ENCODE measurements at places on chromosomes 2 and 18. TPM values are rescaled to one million over a fixed set of nuclear protein-coding genes. Genes with fewer than 3 reads are reported as not detected.

DNA sequence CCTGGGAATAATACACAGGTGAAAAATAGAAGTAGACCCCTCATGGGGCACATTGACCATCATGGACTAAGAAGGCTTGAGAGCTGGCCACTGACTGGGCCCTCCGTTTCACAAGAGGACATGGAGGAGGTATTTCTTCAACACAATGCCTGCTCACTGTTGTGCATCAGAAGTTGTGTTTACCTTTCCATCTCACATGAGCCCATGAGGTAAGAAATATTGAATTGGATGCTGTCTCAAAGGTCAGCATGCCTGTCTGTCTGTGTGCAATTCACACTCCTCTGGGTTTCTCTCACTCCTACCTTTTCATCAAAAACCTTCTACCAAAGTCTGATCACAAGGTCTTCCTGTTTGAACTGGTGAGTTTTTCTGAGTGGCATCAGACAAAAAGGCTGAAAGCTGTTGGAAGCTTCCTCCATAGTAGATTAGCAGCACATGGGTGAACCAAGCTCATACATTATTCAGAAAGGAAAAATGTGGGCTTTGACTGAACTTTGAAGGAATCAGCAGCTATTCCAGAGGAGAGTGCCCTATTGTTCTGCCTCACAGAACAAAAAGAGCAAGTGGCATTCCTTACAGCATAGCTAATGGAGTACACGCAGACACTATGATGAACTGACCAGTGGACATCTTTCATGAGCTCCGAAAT lies 143.2 kb upstream of the RND3 start:
- no peak for DNase-seq

GRCh38 chr2:144693179-144693578 lies 173.3 kb upstream of the ZEB2 start:
- no peak for DNase-seq

GRCh38 chr2:112486895-112487294 lies 4.9 kb downstream of the TTL start:
- DNase-seq, result no peak

CWC22 gene
- 37.4 TPM for polyA plus RNA-seq

SNRNP200 gene
- polyA plus RNA-seq, result 187 TPM

SRBD1 gene
- polyA plus RNA-seq, result 23.2 TPM

GRCh38 chr18:7760967-7761948 lies 194.1 kb downstream of the PTPRM start:
- no peak for DNase-seq

DNA sequence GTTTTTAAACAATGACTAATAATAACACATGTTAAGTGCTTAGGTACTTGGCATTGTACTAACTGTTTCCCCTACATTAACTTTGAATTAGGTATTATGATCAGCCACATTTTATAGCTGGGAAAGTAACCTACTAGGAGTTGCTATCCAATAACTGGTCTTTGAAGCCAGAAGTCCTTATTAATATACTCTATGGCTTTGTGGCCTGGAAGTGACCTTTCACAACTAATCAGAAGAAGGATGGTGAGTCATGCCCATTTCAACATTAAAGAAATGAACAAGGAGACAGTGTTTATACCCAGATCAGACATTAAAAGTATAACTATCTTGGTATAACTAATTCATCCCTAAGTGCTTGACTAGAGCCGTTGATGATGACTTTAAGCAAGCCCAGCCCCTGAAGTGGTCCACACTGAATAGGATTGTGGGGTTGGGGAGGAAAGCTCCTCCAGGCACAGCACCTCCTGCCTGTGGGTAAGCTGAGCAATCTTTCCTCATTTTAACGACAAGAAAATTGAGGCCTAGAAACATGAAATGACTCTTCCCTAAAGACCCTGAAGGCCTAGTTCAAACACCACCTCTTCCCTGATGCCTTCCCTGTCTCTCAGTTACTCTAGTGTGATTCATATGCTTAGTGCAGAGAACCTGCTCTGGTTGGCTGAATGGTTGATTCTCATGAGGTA lies 71.6 kb upstream of the RFX8 start:
- no peak for DNase-seq

Measured in renal pelvis (tissue), 12 donors.